Mesendoderm (in vitro differentiated cells): ENCODE measurements at places on chromosomes 13 and 19.

- DNase-seq: no peak
Observed at GRCh38 chr13:71605744-71606143, 261.3 kb downstream of the DACH1 start.

DNA sequence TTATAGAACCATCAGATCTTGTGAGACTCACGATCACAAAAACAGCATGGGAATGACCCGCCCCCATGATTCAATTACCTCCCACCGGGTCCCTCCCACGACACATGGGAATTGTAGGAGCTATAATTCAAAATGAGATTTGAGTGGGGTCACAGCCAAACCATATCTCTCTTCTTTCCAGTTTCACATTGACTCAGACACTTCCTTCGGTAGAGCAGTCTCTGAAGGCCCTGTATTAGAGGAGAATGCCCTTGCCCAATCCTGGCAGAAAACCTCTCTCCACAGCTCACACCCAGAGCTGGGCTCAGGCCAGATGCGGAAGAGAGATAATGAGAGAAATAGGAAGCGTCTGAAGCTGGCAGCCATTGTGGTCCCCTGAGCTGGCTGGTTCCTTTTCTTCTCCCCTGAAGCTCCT lies 72.4 kb upstream of the CLDN10 start:
- no peak for DNase-seq

DNA sequence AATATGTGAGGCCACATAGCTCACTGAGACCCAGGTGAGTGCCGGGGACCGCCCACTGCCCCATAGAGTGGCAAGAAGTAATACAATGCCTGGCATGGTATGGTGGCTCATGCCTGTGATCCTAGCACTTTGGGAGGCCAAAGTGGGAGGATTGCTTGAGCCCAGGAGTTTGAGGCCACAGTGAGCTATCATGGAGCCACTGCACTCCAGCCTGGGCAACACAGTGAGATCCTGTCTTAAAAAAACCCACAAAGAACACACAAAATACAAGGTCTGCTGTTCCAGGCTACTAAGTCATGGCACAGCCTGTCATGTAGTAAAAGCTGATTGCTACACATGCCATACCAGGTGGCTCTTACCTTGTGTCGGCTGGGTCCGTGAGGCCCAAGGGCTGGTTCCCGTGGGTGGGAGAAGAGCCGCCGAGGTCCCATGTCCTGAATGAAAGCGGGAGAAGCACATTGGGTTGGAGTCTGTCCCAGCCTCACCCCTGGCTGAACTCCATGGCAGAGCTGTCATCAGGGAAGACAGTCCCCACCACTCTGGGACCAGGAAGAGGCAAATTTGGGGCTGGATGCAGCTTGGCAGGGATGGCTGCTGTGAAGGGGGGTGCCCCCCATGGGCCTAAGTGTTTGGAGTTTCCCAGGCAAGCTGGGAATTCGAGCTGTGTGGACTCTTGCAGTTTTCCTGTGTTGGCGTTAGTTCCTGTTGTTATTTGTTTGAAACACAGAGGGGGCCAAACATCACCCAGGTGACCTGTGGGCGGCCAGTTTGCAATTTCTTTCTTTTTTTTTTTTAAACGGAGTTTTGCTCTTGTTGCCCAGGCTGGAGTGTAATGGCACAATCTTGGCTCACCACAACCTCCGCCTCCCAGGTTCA lies 3.2 kb upstream of the FDX2 start:
- no peak for DNase-seq

- no peak for DNase-seq
Observed at GRCh38 chr13:111629457-111629856, 309.0 kb downstream of the TEX29 start.
